ENCODE measurements at places on chromosomes 6 and 20.

- no peak for DNase-seq
- H3K36me3 ChIP-seq = no peaks in the 10 kb centered on the region
- H3K27me3 ChIP-seq = no peaks in the 10 kb centered on the region
- no peak overlapping the region for H3K27ac ChIP-seq
- no peak overlapping the region for H3K4me3 ChIP-seq
- H3K4me1 ChIP-seq = no peaks in the 10 kb centered on the region
Measured at GRCh38 chr20:7155282-7155681, 387.8 kb downstream of the BMP2 start.

- DNase-seq = no peak
- no peaks in the 10 kb centered on the region for H3K27me3 ChIP-seq
- H3K27ac ChIP-seq = no peak overlapping the region
- H3K4me1 ChIP-seq = no peaks in the 10 kb centered on the region
- no peak overlapping the region for H3K4me3 ChIP-seq
Measured at GRCh38 chr6:13378669-13379590, 50.6 kb upstream of the TBC1D7 start.

- no peak overlapping the region for H3K4me3 ChIP-seq
- H3K27me3 ChIP-seq = no peaks in the 10 kb centered on the region
- no peaks in the 10 kb centered on the region for H3K36me3 ChIP-seq
- DNase-seq = no peak
Measured at GRCh38 chr6:136604328-136604825, 54.2 kb upstream of the MAP7 start.

GRCh38 chr6:35209622-35210247 lies 4.0 kb upstream of the SCUBE3 start:
- peaks cover 8% of the 10 kb centered on the region for H3K27me3 ChIP-seq
- H3K27ac ChIP-seq = no peak overlapping the region
- DNase-seq = peak; percentile 69
- peaks cover 10% of the 10 kb centered on the region for H3K4me1 ChIP-seq
- no peak overlapping the region for H3K4me3 ChIP-seq
- no peaks in the 10 kb centered on the region for H3K36me3 ChIP-seq

GRCh38 chr20:50311308-50312001 lies 120.8 kb downstream of the CEBPB start:
- no peaks in the 10 kb centered on the region for H3K27me3 ChIP-seq
- H3K4me1 ChIP-seq = peaks cover 5% of the 10 kb centered on the region
- no peak overlapping the region for H3K4me3 ChIP-seq
- H3K36me3 ChIP-seq = no peaks in the 10 kb centered on the region
- peak; percentile 51 for DNase-seq
- H3K27ac ChIP-seq = no peak overlapping the region

DNA sequence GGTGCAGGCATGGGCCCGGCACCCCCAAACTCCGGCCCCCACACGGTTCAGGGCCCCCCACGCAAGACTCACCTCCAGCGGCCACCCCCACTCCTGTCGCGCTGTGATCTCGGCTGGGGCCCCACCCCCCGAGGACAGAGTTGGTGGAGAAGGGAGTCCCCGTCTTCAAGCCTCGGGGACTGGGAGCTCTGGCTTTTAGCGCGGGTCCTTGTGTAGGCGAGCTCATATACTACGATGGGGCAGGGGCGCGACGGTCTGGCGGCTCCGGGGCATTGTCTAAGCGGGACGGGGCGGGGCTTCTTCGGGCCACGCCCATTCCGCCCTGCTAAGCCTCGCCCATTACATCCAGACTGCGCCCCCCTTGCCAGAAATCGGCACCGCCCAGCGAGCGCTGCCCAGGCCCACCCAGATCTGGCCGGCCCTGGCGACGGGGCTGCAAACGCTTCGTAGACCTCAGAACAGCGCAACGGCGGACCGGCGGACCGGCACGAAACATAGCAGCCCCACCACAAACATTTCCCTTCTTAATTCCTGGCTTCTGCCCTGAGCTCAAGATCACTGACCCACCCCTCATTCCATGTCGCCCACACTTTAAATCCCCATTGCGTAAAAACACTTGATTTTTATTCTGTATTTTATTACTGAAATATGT lies 1.0 kb upstream of the DDAH2 start:
- DNase-seq = peak; percentile 77
- peaks cover 14% of the 10 kb centered on the region for H3K4me1 ChIP-seq
- no peaks in the 10 kb centered on the region for H3K27me3 ChIP-seq
- H3K36me3 ChIP-seq = peaks cover 64% of the 10 kb centered on the region
- H3K4me3 ChIP-seq = peak overlapping the region; percentile 91

DNA sequence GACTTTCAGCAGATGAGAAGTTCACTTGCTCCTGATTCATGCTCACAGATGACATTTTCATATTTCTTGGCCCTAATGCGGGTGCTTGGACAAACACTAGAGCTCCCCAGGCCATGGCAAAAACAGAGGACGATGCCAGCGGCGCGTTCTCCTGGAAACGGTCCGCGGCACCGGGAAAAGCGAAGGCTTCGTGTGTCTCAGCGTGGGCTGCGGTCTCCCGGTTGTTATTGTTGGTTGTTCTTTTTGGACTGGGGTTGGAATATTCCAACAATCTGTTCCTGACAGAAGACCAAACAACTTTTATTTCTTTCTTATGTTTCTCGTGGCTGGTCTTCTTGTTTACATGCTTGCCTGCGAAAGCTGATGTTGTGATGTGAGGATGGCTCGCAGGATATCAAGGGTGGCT lies 46.8 kb upstream of the NEDD9 start:
- no peaks in the 10 kb centered on the region for H3K27me3 ChIP-seq
- no peak overlapping the region for H3K27ac ChIP-seq
- no peak overlapping the region for H3K4me3 ChIP-seq
- peaks cover 17% of the 10 kb centered on the region for H3K4me1 ChIP-seq

DNA sequence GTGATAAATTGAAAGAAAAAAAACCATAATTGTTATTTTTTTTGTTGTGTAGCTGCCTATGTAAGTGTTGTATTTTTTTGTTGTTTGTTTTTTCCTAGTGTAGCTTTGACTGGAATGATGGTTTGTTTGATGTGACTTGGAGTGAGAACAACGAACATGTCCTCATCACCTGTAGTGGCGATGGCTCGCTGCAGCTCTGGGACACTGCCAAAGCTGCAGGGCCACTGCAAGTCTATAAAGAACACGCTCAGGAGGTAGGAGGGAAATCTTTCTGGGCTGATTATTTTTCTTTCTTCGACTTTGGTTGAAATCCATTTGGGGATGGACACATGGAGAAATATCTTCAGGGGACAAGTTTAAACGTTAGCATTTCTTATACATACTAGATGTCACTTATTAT lies 3.8 kb downstream of the PEX7 start:
- peaks cover 2% of the 10 kb centered on the region for H3K36me3 ChIP-seq
- no peak overlapping the region for H3K27ac ChIP-seq
- peaks cover 4% of the 10 kb centered on the region for H3K4me1 ChIP-seq
- no peaks in the 10 kb centered on the region for H3K27me3 ChIP-seq

DNA sequence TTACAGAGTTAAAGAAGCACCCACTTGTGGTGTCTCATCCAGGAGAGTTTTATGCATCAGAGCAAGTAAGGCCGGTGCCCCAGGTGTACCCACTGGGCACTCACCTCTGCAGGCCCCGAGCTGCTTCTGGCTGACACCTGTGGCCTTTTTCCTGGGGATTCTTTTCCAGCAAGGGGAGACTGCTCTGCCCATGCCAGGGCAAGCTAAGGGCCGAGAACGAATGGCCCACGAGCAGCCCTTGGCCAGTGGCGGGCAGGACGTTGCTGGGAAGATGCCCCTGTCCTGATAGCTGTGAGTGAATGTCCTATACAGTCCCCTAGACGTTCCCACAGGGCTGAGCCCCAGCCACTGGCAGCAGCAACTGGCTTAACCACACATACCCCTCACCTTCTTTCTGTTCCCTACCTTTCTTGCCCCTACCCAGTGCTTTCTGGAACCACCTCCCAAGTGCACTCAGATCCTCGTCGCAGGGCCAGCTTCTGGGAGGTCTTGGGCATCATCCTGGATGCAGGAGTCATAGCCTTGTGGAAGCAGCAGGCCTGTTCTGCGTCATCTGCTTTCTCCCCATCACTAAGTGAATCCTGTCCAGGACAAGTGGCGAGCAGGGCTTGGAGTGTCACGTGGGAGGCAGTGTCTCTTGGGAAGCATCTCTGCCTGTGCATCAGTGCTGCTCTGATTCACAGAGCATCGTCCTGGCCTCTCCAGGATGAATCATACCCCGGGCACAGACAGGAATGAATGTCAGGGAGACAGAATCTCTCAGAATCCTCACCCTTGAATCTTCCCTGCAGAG lies 32.5 kb downstream of the SYNDIG1 start:
- H3K27ac ChIP-seq = no peak overlapping the region
- no peak overlapping the region for H3K4me3 ChIP-seq
- DNase-seq = no peak
- H3K36me3 ChIP-seq = no peaks in the 10 kb centered on the region
- peaks cover 10% of the 10 kb centered on the region for H3K4me1 ChIP-seq

DNA sequence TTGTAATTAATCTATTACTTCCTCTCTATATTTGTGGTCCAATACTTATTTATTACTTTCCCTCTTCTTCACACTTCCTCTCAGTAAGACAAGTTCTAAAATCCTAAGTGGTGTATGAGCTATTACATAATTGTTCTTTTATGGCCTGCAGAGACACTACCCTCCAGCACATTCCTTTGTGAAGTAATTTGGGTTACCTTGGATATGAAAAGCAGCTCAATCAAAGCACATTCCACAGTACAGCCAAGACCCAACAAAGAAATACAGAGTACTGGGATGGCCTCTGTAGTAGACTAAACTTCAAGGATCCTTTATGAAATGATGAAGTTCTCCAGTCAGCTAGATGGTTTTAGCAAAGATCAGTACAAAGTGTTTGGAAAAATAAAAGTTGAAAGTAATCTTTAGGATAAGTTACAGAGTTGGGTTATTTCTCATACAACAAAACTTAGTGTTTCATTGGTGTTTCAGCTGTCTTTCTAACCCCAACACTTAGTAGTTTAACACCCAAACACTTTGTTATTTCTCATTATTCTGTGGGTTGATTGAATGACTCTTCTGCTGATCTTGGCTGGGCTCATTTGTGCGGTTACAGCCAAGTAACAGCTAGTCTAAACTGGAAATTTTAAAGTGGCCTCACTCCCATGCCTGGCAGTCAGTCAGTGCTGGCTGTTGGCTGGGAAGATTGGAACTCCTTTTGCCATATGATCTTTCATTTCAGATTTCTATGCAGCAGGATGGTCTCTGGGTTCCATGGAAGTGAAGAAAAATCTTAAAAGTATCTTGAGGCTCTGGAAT lies 161.5 kb upstream of the POU3F2 start:
- no peak for DNase-seq
- H3K27ac ChIP-seq = no peak overlapping the region
- peaks cover 3% of the 10 kb centered on the region for H3K4me1 ChIP-seq
- no peaks in the 10 kb centered on the region for H3K27me3 ChIP-seq

DNA sequence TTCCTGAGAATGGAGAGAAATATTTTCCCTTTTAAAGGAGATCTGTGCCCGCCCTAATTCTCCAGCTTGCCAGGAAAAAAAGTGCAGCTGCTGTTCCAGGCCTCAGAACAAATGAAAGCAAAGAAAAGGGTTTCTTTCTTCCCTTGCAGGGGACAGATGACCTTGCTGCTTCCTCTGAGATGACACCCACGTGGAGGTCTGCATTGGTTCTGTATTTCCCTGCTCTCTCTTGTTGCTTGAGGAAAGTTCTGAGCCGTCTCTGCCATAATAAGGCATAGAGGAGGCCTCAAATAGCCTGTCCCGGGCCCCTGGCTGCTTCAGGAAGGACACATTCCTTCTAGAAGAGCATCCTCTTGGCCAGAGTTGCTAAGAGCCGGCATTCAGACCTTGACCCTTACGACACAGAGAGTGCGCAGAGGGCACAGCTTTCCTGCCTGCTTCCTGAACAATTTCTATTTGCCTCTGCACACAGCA lies 501.8 kb upstream of the SULF2 start:
- H3K27ac ChIP-seq = no peak overlapping the region
- H3K4me3 ChIP-seq = no peak overlapping the region
- no peaks in the 10 kb centered on the region for H3K27me3 ChIP-seq

GRCh38 chr20:33647603-33648395 lies 14.3 kb upstream of the C20orf144 start:
- H3K4me3 ChIP-seq = no peak overlapping the region
- H3K36me3 ChIP-seq = peaks cover 17% of the 10 kb centered on the region
- no peaks in the 10 kb centered on the region for H3K27me3 ChIP-seq
- H3K27ac ChIP-seq = no peak overlapping the region
- H3K4me1 ChIP-seq = no peaks in the 10 kb centered on the region

GRCh38 chr20:41475503-41475902 lies 108.9 kb upstream of the EMILIN3 start:
- no peaks in the 10 kb centered on the region for H3K27me3 ChIP-seq
- no peaks in the 10 kb centered on the region for H3K4me1 ChIP-seq
- peaks cover 8% of the 10 kb centered on the region for H3K36me3 ChIP-seq
- no peak overlapping the region for H3K27ac ChIP-seq
- DNase-seq = no peak

DNA sequence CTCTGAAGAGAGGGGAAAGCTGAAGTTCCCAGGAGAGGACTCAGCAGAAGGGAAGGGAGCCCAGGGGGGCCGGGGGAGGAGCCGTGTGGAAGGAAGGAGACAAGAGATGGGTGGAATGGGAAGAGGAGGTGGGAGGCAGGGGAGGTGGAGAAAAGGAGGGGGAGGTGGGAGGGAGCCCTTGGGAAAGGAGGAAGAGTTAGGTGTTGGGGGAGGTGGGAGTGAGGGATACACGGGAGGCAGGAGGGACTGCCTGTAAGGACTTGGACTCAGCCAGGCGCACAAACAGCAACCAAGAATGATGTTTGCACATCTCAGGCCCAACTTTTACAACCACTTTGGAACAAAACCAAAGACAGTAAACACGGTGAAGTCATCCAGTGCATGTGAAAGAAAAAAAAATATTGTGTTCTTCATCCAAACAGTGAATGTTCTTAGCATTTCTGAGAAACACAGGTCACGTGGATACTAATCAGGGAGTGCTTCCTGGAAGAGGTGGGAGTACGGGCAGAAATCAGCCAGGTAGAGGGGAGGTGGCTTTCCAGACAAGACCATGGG lies 17.4 kb upstream of the LSM14B start:
- H3K27me3 ChIP-seq = no peaks in the 10 kb centered on the region
- H3K4me1 ChIP-seq = no peaks in the 10 kb centered on the region
- no peaks in the 10 kb centered on the region for H3K36me3 ChIP-seq
- DNase-seq = no peak
- H3K4me3 ChIP-seq = no peak overlapping the region

- no peaks in the 10 kb centered on the region for H3K27me3 ChIP-seq
- no peak overlapping the region for H3K4me3 ChIP-seq
- no peak for DNase-seq
- no peak overlapping the region for H3K27ac ChIP-seq
- H3K4me1 ChIP-seq = peaks cover 3% of the 10 kb centered on the region
Measured at GRCh38 chr20:17730071-17730470, 30.3 kb downstream of the BANF2 start.

DNA sequence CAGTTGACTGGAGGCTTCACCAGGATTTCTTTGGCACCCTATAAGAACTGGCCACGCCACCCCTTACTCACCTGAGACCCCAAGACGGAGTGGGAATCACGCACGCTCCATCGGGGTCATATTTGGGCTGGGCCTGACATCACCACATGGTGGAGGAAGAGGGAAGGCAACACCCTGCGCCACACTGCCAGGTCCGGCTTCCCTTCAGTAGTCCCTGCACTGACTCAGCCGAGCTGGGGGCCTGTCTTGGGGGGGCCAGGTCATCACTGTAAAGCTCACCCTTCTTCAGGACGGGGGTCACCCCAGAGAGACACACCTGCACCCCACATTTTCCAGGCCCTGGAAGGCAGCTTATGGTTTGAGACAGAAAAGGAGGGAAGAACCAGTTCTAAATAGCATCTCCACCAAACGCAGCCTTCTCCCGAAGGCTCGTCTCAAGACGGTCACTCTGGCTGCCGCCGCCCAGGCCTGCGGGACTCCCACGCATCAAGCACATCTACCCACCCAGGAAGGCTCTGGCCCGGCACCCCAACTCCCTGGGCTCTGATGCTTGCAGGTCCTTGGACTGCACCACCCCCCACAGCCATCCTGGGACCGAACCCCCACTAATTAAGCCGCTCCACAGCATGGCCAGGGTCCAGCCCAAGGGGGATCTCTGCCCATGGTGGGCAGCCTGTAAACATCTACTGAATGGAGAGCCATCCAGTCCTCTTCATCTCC lies 51.8 kb downstream of the GINS1 start:
- DNase-seq = no peak
- H3K27me3 ChIP-seq = no peaks in the 10 kb centered on the region
- no peak overlapping the region for H3K4me3 ChIP-seq
